ENCODE measurements at places on chromosomes 2 and 18. TPM values are rescaled to one million over a fixed set of nuclear protein-coding genes. Genes with fewer than 3 reads are reported as not detected.

- no peak for DNase-seq
These were observed 208.0 kb downstream of the C1D start for GRCh38 chr2:67854798-67855197.

- DNase-seq = no peak
These were observed 347.9 kb downstream of the METTL4 start for GRCh38 chr18:2223449-2223848.

DNA sequence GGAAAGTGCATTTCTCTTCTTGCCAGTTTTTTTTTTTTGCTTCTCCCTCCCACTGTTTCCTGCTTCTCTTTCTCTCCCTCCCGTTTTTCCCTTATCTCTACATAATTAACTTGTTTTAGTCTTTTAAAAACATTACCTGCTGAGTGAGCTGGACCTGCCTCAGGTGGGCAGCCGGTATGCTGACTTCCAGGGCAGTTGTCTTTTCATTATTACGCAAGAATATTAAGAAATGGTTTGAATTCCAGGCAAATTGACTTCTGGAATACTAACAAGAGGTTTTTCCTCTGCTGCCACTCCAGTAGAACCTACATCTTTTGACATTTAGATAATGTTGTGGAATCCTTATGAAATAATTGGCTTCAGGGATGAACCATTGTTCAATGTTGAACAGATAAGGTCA lies 161.8 kb downstream of the THSD7B start:
- no peak for DNase-seq

NEU4 gene
- polyA plus RNA-seq = 1.2 TPM

- no peak for DNase-seq
These were observed 1650.9 kb upstream of the TMEFF2 start for GRCh38 chr2:193845604-193846003.

BMP10 gene
- not detected for polyA plus RNA-seq

GRCh38 chr2:108396845-108397244 lies 19.1 kb downstream of the SULT1C4 start:
- DNase-seq = no peak

TNS1 gene
- polyA plus RNA-seq = 69.7 TPM

KRTCAP3 gene
- polyA plus RNA-seq = 7.6 TPM

DNA sequence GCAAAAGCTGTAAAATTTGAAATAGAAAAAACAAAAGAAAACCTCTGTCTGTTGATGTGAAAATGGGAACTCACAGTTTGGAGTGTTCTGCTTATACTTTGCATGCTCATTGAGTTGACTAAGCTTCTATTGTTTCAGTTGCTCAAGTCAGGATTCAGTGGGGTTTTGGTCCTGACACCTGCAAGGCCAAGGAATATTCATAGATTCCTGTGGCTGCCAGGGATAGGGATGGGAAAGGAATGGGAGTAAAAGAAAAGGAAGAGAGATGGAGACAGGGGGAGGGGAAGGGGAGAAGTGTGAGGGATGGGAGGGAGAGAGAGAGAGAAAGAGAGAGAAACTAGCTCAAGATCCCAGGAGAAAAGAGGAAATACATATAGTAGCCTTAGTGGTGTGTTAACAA lies 1.3 kb downstream of the CPS1 start:
- DNase-seq = no peak

GRCh38 chr2:69177063-69177771 lies 164.2 kb downstream of the ANTXR1 start:
- no peak for DNase-seq

DNA sequence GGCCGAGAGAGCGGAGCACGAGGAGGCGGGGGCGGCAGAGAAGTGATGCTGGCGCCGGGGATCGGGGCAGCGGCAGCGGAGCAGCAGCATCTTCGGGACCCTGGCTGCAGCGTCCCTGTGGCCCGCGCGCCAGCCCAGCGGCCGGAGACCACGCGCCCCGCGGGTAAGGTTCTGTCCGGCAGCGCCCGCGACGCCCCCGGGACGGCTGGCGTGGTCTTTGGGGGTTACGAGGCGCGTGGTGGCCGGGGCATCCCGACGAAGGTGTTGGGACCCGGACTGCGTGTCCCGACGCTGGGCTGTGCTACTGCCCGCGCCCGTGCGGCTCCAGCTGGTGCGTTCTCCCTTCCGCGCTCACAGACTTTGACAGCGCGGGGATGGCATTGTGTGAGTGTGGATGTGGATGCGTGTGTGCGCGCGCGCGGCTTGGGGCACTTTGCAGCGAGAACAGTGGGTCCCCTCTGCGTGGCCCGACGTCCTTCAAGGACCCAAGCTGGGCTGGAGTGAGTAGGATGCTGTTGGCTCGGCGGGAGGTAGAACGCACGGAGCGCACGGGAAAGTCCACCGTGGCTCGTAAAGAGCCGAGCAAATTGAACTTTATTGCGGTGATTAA lies 405.0 kb downstream of the XIRP2 start:
- DNase-seq = no peak
